Activated CD4-positive, alpha-beta memory T cell treated with anti-CD3 and anti-CD28 coated beads for 36 hours (primary cell): ENCODE measurements at places on chromosomes 11 and 22. TPM values are rescaled to one million over a fixed set of nuclear protein-coding genes. Genes with fewer than 3 reads are reported as not detected.

DNA sequence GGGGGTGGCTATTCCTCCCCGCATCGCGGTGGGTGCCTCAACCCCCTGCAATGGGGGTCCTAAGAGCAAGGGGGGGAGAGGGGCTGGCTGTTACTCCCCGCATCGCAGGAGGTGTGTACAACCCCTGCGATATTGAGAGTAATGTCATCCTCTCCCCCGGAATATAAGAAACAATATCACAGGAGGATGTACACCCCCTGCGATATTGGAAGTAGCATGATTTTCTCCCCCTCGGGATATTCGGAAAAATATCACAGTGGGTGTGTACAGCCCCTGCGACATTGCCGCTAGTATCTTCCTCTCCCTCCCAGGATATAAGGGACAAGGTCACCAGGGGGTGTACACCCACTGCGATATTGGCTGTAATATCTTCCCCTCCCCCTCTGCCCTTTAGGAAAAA lies 22.5 kb upstream of the APOL5 start:
- H3K4me3 ChIP-seq = no peak overlapping the region
- H3K27me3 ChIP-seq = peaks cover 9% of the 10 kb centered on the region
- H3K27ac ChIP-seq = no peak overlapping the region
- no peaks in the 10 kb centered on the region for H3K36me3 ChIP-seq
- DNase-seq = peak; percentile 11
- no peaks in the 10 kb centered on the region for H3K4me1 ChIP-seq

DNA sequence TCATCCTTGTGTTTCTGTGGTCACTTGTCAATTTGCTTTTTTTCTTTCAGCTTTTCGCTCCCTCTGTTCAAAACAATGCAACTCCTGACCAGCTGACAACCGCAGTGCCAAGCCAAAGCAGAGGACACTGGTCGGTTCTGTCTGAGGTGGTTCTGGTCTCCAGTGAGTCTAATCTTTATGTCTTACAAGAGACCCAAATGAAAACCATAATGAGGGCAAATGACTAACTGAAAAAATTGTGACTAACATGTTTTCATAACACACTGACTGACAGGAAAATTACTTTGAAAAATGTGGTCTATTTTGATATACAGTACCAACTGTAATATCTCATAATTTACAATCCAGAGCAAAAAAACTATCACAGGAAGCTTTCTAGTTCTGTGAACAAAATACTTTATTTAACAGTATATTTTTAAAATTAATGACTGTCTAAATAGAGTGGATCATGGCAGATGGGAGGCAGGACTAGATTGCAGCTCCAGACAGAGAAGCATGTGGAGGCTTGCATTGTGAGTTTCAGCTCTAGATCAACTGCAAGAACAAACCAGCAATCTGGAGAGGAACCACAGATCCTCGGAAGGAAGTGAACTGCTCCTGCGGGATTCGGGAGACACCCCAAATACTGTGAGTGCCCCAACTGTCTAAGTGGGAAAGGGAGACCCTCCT lies 311.8 kb downstream of the SBF2 start:
- H3K27me3 ChIP-seq = no peaks in the 10 kb centered on the region
- H3K4me1 ChIP-seq = no peaks in the 10 kb centered on the region
- peaks cover 16% of the 10 kb centered on the region for H3K36me3 ChIP-seq
- H3K27ac ChIP-seq = no peak overlapping the region

GRCh38 chr11:122686111-122686510 lies 30.6 kb downstream of the UBASH3B start:
- no peaks in the 10 kb centered on the region for H3K27me3 ChIP-seq
- no peak overlapping the region for H3K27ac ChIP-seq
- no peak for DNase-seq
- peaks cover 47% of the 10 kb centered on the region for H3K4me1 ChIP-seq
- no peaks in the 10 kb centered on the region for H3K36me3 ChIP-seq

DNA sequence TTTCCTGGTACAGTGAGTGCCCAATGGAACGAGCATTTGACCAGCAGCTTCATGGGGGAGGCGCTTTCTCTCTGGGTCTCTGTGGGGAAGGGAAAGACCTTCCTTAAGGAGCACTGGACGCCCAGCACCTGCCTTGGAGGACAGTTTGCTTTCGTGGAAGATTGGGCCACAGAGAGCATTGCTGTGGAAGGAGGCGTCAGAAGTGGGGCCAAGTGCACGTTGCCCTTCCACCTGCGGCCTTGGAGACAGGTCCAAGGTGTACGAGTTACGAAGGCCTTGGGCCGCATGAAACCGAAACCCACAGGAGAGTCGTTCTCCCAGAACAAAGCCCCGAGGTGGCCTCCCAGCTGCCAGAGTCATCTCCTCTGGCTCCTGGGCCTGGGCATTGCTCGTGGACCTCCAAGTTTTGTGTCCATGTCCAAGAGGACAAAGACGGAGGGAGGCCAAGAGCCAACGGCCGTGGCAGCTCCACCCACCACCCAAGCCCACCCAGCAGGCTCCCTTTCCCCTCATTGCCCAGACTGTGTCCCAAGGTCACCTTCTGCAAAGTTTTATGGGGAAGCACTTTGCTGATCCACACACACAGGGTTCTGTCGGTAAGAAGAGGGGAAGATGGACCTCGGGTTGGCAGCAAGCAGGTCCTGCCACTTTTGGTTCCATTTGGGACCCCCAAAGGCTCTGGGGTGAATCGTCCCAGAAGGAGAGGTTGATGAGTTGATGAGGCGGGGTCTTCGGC lies 5.8 kb upstream of the NLRP6 start:
- H3K4me1 ChIP-seq = peaks cover 35% of the 10 kb centered on the region
- DNase-seq = peak; percentile 7
- no peak overlapping the region for H3K27ac ChIP-seq
- no peak overlapping the region for H3K4me3 ChIP-seq
- H3K27me3 ChIP-seq = no peaks in the 10 kb centered on the region

DNA sequence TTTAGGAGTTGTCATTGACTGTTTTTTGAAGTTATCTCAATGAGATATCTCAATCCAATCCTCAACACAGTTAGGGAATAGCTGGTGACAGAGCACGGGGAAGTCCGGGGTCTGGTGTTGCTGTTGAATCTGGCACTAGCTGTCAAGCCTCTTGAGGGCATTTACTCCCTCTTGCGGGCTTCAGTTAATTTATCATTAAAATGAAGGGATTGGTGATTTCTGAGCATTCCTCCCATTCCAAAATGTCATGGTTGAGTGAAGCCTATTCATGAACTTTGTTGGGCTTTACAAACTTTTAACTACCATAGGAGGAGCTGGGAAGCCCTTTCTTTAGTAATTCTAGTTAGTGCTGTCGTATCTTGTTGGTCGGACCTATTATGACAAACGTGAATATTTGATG lies 40.2 kb downstream of the UVRAG start:
- peaks cover 13% of the 10 kb centered on the region for H3K4me1 ChIP-seq
- H3K4me3 ChIP-seq = no peak overlapping the region
- H3K27ac ChIP-seq = no peak overlapping the region
- H3K27me3 ChIP-seq = no peaks in the 10 kb centered on the region

Gene TMEM121B
- total RNA-seq = not detected

Gene POLR3H
- total RNA-seq = 23.8 TPM

Gene TTC12
- 7.4 TPM for total RNA-seq

Gene NUP160
- 69.5 TPM for total RNA-seq

Gene GANAB
- 247 TPM for total RNA-seq
